ENCODE measurements at places on chromosomes 3 and 15. TPM values are rescaled to one million over a fixed set of nuclear protein-coding genes. Genes with fewer than 3 reads are reported as not detected.

The PDZRN3 gene
- total RNA-seq, result 18.9 TPM

The EXD1 gene
- total RNA-seq, result not detected

The NAA50 gene
- total RNA-seq, result 32.2 TPM

The KLF15 gene
- 37.4 TPM for total RNA-seq

The SH3GL3 gene
- not detected for total RNA-seq

The SNX33 gene
- total RNA-seq, result 21.8 TPM

The FETUB gene
- not detected for total RNA-seq

The FXR1 gene
- total RNA-seq, result 55.0 TPM

The GSK3B gene
- total RNA-seq, result 15.0 TPM

The DIS3L gene
- 17.5 TPM for total RNA-seq

The IMPG2 gene
- 0.26 TPM for total RNA-seq

The AMT gene
- 27.7 TPM for total RNA-seq

The MKRN3 gene
- 0.26 TPM for total RNA-seq

The DGKG gene
- total RNA-seq, result 0.78 TPM

The GUCA1C gene
- total RNA-seq, result 0.99 TPM

The PRICKLE2 gene
- 41.5 TPM for total RNA-seq

The MESP2 gene
- not detected for total RNA-seq

The WDR49 gene
- 0.78 TPM for total RNA-seq

The TMCO5A gene
- total RNA-seq, result not detected

The ABI3BP gene
- 9.3 TPM for total RNA-seq

The ELP6 gene
- total RNA-seq, result 22.7 TPM

The TYRO3 gene
- 10.9 TPM for total RNA-seq

The RHCG gene
- total RNA-seq, result 0.52 TPM

The CYP1A2 gene
- total RNA-seq, result not detected

The HIGD2B gene
- not detected for total RNA-seq

The SLC2A2 gene
- total RNA-seq, result 8.2 TPM

The ZNF80 gene
- total RNA-seq, result not detected

The DISP2 gene
- total RNA-seq, result 0.52 TPM

The EFCC1 gene
- total RNA-seq, result 1.8 TPM

The SNTN gene
- 1.0 TPM for total RNA-seq

The NLGN1 gene
- 0.52 TPM for total RNA-seq

Data from body of pancreas (tissue), 4 donors.